ENCODE measurements at places on chromosomes 4 and X. TPM values are rescaled to one million over a fixed set of nuclear protein-coding genes. Genes with fewer than 3 reads are reported as not detected.

- DNase-seq, result no peak
These were observed 12.3 kb upstream of the DTHD1 start for GRCh38 chr4:36269101-36269500.

DNA sequence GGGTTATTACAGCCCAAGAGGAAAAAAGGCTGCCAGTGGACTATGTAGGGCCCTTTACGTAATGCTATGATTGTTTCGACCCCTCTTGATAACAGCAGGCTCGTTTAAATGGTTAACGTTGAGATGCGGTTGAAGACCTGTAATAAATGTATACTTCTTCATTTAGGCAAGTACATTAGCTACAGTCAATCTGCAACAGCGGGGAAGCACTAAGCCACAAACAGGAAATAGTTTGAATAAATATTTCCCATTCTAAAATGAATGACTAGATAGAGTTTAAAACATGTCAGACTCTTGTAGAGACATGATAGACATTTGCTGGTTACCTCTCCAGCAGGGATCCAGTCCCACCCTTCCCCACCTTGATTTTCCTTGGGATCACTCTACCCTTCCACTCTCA is 38.1 kb upstream of the STIM2 start:
- no peak for DNase-seq

The RFC1 gene
- 13.3 TPM for polyA plus RNA-seq

- DNase-seq, result no peak
These were observed 89.3 kb downstream of the APBB2 start for GRCh38 chr4:41124916-41125548.

The CFI gene
- 410 TPM for polyA plus RNA-seq

DNA sequence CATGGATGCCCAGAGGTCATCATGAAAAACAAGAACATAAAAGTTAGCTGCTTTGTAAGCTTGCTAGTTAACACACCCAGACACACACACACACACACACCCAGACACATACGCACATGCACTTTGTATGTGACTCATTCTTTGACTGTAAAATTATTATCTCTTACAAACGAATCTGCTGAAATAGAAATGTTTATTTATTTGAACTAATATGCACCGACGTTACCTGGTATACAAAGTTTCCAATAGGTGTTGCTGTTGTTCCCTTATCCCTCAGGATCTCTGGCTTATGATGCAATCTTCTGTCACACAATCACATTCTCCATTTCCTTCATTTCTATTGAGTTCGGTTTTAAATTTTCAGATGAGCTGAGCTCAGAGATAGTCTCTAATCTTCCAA is 209.3 kb downstream of the PTTG2 start:
- no peak for DNase-seq

DNA sequence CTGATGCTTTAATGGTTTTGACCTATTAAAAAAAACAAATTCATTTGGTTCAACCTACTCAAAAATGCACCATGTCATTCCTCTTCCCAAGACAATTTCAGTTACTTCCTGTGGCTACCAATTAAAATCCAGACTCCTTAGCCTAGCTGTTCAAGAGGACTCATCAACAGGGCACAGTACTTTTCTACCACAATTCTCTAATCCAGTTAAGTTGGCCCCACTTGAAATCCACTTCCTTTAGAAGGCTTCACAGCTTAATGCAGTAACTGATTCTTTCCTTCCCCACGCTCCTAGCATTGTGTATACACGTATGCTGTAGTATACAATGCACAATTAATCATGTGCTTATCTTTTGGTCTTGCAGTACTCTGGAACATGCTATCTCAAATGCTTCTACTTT is 129.8 kb downstream of the UGT8 start:
- no peak for DNase-seq

DNA sequence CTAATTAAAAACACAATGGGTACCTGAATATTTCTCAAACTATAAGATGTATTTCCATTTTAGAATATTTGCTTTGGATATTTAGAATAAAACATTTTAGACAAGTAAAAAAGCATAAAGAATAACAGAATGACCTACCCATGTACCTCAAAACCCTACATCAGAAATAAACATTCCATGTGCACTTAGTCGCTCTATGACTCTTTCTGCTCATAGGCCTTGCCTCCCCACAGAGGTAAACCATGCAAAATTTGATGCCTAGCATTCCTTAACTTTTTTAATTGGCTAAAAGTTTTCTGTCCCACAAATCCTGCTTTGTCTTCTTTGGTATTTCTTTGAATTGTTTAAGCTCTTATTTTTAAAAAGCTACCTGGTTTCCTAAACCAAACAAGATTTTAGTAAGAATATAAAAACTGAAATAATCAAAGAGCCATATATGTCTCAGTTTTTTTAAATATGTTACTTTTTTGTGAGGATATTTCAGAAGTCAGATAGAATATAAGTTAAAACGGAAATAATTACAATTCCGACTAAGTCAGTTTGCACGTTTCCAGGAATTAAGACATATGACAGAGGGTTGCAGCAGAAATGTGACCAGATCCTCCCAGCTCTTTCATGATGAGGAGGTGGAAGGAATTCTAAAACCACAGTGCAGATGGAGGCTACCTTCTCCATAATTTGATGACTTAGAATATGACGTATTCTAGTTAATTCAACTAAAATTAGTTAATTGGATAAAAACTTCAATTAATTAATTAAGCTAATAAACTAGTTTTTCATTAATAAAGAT is 102.5 kb downstream of the FIP1L1 start:
- DNase-seq, result no peak

- no peak for DNase-seq
These were observed 367.8 kb upstream of the GRIA3 start for GRCh38 chrX:122816288-122816687.

The NLGN4X gene
- 0.69 TPM for polyA plus RNA-seq
